A673 (cell line): ENCODE measurements at places on chromosomes 6 and 20. TPM values are rescaled to one million over a fixed set of nuclear protein-coding genes. Genes with fewer than 3 reads are reported as not detected.

SLC24A3 gene
- 46.0 and 47.8 TPM in 2 replicates for total RNA-seq

BMP2 gene
- not detected in 2 replicates for total RNA-seq

GRCh38 chr6:52116605-52116948, 29.2 kb upstream of the PKHD1 start:
- H3K36me3 ChIP-seq: no peaks in the 10 kb centered on the region
- DNase-seq: no peak
- no peaks in the 10 kb centered on the region for H3K27me3 ChIP-seq
- no peak overlapping the region for H3K4me3 ChIP-seq
- peaks cover 25% of the 10 kb centered on the region for H3K4me1 ChIP-seq

DNA sequence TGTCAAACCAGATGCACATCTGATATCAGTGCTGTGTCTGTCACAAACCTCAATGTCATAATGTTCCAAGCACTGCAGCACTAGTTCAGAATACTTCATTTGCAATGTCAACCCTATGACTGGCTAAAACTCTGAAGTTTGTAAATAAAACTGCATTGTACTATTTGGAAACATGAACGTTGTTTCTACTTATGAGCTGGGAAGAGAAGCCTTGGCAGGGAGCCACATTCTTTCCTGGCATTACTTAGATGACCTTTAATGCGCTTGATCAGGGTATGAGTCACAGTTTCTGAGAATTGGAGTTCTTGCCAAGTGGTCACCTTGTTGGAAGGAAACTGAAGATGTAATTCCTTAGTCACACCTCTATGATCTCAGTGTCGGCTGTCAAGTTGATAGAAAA, 664.8 kb upstream of the MMS22L start:
- H3K27ac ChIP-seq: peak overlapping the region; percentile 43
- no peaks in the 10 kb centered on the region for H3K36me3 ChIP-seq
- no peaks in the 10 kb centered on the region for H3K27me3 ChIP-seq
- no peak overlapping the region for H3K4me3 ChIP-seq
- H3K4me1 ChIP-seq: peaks cover 21% of the 10 kb centered on the region
- peak; percentile 75 for DNase-seq

- no peak for DNase-seq
- H3K4me1 ChIP-seq: no peaks in the 10 kb centered on the region
- H3K27ac ChIP-seq: no peak overlapping the region
- H3K4me3 ChIP-seq: no peak overlapping the region
- no peaks in the 10 kb centered on the region for H3K36me3 ChIP-seq
These were observed 428.8 kb upstream of the EPHA7 start for GRCh38 chr6:93848031-93848742.

DNA sequence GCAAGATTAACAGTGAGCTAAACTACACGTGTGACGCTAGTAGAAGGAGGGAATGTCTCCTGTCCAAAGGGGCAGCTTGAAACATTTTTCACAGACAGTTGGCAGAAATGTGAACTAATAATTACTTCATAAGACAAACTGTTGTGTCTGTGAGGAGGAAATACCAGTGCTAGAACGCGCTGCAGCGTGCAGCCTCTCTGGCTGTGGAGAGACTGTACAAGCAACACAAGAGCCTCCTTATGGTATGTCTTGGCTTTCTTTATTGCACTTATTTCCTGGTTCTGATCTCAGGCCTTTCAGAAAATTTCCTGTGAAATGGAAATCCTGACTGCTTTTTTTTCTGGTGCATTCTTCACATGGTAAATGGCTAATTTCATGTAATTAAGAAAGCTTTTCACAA, 25.3 kb upstream of the TIAM2 start:
- H3K27ac ChIP-seq: peak overlapping the region; percentile 1
- DNase-seq: peak; percentile 53
- no peak overlapping the region for H3K4me3 ChIP-seq

SLC39A7 gene
- total RNA-seq: 119 and 124 TPM in 2 replicates

DNA sequence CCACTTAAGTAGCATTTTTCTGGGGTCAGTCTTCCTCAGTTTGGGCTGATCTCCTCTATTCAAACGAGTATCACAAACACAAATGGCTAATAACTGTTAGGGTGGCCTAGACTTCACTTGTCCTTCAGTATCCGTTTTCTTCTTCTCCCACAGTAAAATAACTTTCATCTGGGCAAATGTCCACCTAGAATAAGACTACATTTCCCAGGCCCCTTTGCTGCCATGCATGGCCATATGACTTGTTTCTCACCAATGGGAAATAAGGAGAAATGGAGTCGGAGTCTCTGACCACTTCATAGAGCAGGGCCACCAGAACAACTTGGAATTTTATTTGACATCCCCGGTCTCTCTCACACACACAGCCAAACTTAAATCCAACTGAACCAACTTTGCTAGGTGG, 51.4 kb downstream of the SULF2 start:
- no peaks in the 10 kb centered on the region for H3K36me3 ChIP-seq
- H3K4me3 ChIP-seq: no peak overlapping the region
- H3K27ac ChIP-seq: no peak overlapping the region
- no peaks in the 10 kb centered on the region for H3K27me3 ChIP-seq
- DNase-seq: no peak

DNA sequence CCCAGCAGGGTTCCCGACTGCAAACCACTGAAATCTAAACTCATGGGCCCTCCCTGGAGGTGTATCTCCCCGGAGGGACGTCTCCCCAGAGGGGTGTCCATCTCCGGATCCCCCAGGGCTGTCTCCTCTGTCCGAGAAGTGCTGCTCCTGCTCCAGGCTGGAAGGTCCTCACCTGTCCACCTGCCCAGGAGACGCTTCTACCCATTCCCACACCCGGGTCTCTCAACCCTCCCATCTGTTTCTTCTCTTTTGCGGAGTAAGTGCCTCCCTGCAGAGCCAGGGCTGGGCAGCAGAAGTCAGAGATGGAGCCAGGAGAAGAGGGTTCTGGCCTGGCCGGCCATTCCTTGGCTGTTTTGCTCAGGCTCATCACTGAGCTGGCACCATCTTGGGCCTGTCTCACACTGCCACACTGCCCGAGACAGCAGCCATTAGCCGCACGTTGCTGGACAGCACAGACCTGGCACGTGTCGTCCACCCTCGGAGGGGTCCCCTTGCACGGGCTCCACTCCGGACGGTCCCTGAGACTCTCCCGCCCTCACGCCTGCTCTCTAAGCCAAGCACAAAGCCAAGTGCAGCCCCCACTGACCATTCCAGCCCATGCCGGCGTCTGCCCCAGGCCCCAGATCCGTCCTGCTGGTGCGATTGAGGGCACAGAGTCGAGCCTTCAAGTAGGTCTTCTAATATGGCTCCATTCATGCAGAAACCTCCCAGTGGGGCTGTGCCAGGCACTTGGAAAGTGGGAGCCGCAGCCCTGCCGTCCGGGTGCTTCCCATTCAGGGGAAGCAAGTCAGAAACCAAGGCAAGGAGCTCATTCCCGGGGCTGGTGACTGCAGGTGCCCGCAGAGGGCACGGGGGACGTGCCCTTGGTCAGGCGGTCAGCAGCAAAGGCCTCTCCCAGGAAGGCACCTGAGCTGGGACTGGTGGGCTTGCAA, 367.7 kb downstream of the TAF4 start:
- no peak for DNase-seq
- no peak overlapping the region for H3K4me3 ChIP-seq
- peaks cover 45% of the 10 kb centered on the region for H3K27me3 ChIP-seq

DNA sequence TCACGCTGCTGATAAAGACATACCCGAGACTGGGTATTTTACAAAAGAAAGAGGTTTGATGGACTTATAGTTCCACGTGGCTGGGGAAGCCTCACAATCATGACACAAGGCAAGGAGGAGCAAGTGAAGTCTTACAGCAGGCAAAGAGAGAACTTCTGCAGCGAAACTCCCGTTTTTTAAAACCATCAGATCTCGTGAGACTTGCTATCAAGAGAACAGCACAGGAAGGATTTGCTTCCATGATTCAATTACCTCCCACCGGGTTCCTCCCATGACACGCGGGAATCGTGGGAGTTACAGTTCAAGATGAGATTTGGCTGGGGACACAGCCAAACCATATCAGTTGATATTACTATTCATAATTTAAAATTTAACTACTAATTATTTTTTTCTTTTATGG, 157.3 kb upstream of the ATXN1 start:
- no peak overlapping the region for H3K4me3 ChIP-seq
- H3K4me1 ChIP-seq: peaks cover 16% of the 10 kb centered on the region
- H3K27ac ChIP-seq: no peak overlapping the region
- DNase-seq: peak; percentile 55

SLC44A4 gene
- total RNA-seq: not detected in 2 replicates

MDC1 gene
- total RNA-seq: 52.9 and 53.4 TPM in 2 replicates

SLPI gene
- not detected in 2 replicates for total RNA-seq
